ENCODE measurements at places on chromosomes 7 and 10. TPM values are rescaled to one million over a fixed set of nuclear protein-coding genes. Genes with fewer than 3 reads are reported as not detected.

GRCh38 chr10:112407696-112408095, 33.8 kb downstream of the ACSL5 start:
- no peak overlapping the region for H3K4me3 ChIP-seq
- H3K27ac ChIP-seq, result no peak overlapping the region
- DNase-seq, result no peak

- peak overlapping the region; percentile 12 for H3K27ac ChIP-seq
- no peak overlapping the region for H3K4me3 ChIP-seq
- H3K27me3 ChIP-seq, result no peaks in the 10 kb centered on the region
- H3K4me1 ChIP-seq, result no peaks in the 10 kb centered on the region
These were observed 46.4 kb upstream of the ZNF746 start for GRCh38 chr7:149544028-149544427.

DNA sequence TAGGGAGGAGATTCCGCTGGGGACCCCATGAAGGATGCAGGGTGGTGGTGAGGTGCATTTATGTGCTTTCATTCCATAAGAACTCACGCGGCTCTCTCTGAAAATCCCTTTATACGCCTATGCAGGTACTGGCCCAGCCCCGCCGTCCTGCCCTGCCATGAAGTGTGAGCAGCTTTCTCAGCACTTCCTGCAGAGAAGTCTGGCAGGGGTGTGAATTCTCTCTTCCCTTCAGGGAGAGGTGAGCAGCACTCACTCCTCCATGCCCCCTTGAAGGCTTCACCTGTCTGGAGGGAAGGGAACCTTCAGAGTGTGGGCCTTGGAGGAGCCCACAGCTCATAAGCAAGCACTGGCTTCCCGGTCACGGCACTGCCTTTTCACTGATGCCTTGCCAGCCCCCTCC, 34.0 kb downstream of the PPP2R2D start:
- no peak for DNase-seq
- H3K36me3 ChIP-seq, result no peaks in the 10 kb centered on the region
- peak overlapping the region; percentile 51 for H3K4me3 ChIP-seq
- peaks cover 54% of the 10 kb centered on the region for H3K4me1 ChIP-seq

GRCh38 chr10:103493916-103494877, 692 bp downstream of the NEURL1 start:
- peak; percentile 14 for DNase-seq
- no peak overlapping the region for H3K27ac ChIP-seq
- H3K36me3 ChIP-seq, result no peaks in the 10 kb centered on the region
- H3K4me3 ChIP-seq, result peak overlapping the region; percentile 52
- H3K4me1 ChIP-seq, result peaks cover 26% of the 10 kb centered on the region

DNA sequence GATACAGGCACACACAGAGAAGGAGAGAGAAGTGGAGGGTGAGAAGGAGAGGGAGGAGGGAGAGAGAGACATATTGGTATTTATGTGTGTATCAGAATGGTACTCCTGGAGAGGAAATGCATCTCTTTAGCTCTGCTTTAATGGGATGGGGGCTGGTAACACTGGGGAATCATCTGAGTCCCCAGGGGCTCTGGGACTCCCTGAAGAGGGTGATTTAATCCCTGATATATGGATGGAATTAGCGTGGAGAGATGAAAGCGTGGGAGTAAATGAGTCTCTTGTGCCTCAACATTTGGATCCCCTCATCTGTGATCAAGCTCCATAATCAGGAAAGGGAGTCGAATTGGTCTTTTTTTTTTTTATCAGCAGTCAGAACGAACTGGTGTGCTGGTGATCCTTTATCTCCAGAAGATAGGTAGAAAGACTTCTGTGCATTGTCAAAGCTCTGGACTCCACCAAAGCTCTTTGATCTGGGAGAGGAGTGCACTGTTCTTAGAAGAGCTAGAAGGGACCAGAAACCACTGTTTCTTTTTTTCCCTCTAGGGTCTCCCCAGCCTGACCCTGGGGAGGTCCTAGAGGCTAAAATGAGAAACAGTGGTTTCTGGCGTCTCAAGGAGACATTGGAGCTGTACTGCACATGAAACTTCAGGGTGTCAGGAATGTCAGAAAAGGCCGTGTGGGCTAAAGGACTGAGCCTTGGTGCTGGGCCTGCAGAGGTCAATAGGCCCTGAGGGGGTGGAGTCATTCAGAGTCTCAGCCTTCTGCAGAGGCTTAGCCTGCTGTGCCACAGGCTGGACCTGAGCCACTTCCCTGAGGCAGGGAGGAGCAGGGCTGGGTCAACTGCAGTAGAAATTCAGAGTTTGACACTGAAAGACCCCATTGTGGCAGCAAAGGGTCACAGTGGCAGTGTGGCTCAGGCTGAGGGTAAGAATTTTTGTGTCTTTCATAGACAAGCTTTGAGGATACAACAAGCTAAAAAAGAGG, 234.4 kb upstream of the SLC26A5 start:
- no peak overlapping the region for H3K27ac ChIP-seq
- no peaks in the 10 kb centered on the region for H3K4me1 ChIP-seq
- DNase-seq, result no peak
- no peaks in the 10 kb centered on the region for H3K36me3 ChIP-seq
- H3K27me3 ChIP-seq, result peaks cover 3% of the 10 kb centered on the region

DNA sequence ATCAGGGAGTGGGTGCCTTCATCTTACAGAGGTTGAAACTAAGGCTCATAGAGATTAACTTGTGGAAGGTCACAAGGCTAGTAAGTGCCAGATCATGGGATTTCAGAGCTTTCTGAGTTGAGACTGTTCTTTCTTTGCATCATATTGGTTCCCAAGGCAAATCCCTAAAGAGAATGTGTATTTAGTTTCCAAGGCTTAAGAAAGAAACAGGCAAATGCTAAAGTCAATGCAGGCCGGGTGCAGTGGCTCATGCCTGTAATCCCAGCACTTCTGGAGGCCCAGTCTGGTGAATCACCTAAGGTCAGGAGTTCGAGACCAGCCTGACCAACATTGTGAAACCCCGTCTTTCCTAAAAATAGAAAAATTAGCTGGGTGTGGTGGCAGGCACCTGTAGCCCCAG, 19.8 kb downstream of the CDK1 start:
- no peaks in the 10 kb centered on the region for H3K4me1 ChIP-seq
- no peaks in the 10 kb centered on the region for H3K36me3 ChIP-seq
- no peak overlapping the region for H3K4me3 ChIP-seq
- no peak overlapping the region for H3K27ac ChIP-seq
- DNase-seq, result no peak

GRCh38 chr7:133824132-133824531, 303.0 kb upstream of the LRGUK start:
- peaks cover 4% of the 10 kb centered on the region for H3K4me1 ChIP-seq
- H3K27ac ChIP-seq, result peak overlapping the region; percentile 40
- no peak for DNase-seq
- peaks cover 12% of the 10 kb centered on the region for H3K36me3 ChIP-seq

DNA sequence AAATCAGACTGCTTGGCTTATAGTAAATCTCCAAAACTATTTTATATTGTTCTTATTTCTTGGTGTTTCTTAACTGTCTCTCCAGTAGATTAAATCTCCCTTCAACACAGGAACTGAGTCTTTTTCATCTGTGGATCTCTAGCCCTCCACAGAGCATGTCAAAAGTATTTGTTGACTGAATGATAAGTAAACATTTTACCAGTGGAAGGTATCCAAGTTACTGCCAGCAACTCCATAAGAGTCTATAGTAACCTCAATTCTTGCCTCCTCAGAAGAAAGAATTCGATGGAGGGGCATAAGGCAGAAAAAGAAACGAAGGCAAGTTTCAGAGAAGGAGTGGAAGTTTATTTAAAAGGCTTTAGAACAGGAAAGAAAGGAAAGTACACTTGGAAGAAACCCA, 293.9 kb upstream of the DKK1 start:
- no peaks in the 10 kb centered on the region for H3K4me1 ChIP-seq
- H3K4me3 ChIP-seq, result no peak overlapping the region
- H3K27ac ChIP-seq, result no peak overlapping the region
- peaks cover 4% of the 10 kb centered on the region for H3K27me3 ChIP-seq
- H3K36me3 ChIP-seq, result no peaks in the 10 kb centered on the region
- DNase-seq, result no peak

Gene GDF10
- polyA plus RNA-seq, result not detected

Gene PRXL2A
- 13.8 TPM for polyA plus RNA-seq

Gene PPP1R17
- polyA plus RNA-seq, result not detected

Gene OR2A7
- polyA plus RNA-seq, result 0.67 TPM

Gene OR2A5
- polyA plus RNA-seq, result not detected

Gene SYCE1
- 0.59 TPM for polyA plus RNA-seq

Gene SPDYE2
- polyA plus RNA-seq, result 0.37 TPM

Gene CXCL12
- not detected for polyA plus RNA-seq

Measured in naive thymus-derived CD8-positive, alpha-beta T cell (primary cell).